NCI-H1436 treated with DMSO at 0.1 percent for 48 hours (cell line): ENCODE measurements at places on chromosomes 7 and 10.
A peak's percentile ranks its signal among the peaks of the same experiment; 100 is the strongest.

DNA sequence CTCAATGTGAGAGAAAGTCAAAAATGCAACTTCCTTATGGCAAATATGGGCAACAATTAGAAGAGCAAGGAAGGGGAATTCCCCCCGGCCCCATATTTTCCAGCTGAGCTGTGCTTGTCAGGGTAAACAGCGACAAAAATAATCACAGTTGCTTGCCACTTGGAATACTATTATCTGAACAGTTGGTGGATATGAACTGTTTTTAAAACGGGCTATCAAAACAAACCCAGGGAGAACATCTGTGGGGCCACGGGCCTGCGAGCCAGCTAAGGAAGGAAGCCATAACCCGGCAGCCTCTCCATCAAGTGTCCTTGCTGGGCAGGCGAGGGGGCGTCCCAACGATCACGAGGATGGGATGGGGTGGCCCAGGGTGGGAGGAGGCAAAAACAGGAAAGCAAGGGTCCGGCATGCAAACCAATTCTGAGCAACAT lies 228.4 kb downstream of the ARHGAP12 start:
- no peak for DNase-seq

DNA sequence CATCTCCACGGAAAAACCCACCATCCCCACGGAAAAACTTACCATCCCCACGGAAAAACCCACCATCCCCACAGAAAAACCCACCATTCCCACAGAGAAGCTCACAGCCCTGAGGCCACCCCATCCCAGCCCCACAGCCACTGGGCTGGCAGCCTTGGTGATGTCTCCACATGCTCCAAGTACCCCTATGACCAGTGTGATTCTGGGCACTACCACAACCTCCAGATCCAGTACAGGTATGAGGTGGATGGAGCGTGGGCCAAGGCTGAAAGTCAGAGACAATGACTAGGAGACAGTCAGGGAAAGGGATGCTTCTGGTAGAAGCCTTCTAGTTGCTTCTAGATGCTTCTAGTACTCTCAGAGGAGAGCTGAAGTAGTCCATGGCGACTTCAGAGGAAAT lies 19.6 kb downstream of the ZAN start:
- DNase-seq: no peak

GRCh38 chr7:108017776-108018151 lies 14.8 kb upstream of the LAMB1 start:
- DNase-seq: no peak

GRCh38 chr7:94223375-94224084 lies 171.2 kb upstream of the COL1A2 start:
- no peak for DNase-seq

DNA sequence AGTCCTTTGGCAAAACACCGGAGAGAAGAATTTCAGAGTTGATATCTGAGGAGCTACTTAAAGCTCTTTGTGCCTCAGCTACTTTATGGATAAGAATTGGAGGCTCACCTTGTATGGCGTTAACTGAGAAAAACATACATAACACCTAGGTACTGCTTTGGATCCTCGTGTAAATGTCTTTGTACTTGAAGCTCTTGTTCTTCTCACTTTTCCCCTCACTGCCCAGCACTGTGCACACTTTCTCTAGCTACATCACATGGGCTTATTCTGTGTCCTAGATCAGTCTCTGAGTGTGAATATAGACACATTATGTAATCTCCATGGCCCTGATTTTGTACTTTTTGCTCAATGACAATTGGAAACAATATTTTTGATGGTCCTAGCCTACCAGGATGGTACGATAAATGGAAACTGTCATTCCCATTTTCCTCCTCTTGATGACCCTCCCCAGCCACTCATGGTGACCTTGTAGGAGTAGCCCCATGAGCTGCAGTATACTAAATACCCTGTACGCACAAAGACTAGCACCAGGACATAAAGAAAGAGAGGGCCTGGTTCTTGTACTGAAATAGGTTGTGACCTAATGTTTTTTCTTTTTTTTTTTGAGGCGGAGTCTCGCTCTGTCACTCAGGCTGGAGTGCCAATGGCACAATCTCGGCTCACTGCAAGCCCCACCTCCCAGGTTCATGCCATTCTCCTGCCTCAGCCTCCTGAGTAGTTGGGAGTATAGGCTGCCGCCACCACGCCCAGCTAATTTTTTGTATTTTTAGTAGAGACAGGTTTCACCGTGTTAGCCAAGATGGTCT lies 22.1 kb downstream of the STAMBPL1 start:
- no peak for DNase-seq

DNA sequence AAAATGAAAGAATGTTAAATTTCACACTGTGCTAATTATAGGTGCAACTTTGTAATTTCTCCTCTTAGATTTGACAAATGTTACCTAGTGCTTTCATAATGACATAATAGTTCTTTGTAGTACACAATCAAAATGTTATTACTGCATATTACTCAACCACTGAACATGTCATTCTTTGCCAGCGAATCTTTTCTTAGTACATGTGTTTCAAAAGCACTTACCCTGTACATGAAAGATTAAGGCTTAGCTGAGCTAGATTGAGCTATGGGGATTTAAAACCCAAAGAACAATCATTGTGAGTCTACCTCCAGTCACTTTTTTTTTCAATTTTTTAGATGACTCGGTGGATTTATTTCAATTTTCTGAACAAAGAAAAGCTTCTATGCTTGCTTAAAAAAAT lies 123.5 kb upstream of the FERD3L start:
- DNase-seq: no peak

DNA sequence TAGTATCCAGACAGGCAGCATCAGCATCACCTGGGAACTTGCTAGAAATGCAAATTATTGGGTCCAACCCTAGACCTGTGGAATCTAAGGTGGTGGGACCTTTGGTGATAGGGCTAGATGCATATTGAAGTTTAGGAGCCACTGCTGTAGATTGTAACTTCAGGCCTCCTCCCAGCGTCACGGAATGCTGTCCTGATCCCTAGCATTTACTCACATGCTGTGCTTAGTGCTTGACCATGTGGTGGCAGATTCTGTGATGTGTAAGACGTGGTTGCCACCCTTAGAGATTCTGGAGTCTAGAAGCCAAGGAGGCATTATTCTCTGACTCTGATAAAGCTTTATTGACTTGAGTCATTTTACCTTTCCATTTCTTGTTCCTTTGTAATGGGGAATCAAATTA lies 13.5 kb downstream of the AHR start:
- no peak for DNase-seq

DNA sequence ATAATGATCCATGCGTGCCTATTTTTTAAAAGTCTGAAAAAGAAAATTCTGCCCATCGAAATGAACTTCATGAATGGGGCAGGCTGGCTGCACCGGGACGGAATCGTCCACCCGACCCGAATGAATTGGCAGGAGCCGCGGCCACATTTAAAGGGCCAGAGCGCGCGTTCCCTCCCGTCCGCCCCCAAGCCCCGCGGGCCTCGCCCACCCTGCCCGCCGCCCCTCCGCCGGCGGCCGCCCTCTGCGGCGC lies 319 bp upstream of the GATA3 start:
- no peak for DNase-seq

DNA sequence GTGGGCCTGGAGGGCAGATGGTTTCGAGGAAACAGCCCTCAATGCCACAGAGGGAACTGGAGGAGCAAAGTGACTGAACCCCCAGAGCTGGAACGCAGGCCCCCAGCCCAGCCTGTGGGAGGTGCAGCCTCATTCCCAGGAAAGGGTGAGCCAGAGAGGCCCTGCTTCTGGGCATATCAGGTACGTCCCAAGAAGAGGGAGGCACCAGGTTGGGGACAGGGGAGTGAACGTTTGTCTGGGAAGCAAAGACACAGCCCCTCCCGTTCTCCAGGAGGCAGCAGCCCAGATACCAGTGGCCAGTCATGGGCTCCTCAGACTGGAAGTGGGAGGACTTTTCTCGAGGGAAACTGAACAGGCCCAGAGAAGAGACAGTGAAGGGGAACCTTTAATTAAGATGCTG lies 74.3 kb upstream of the RET start:
- DNase-seq: no peak

GRCh38 chr7:664997-665735 lies 61.3 kb upstream of the DNAAF5 start:
- DNase-seq: no peak

DNA sequence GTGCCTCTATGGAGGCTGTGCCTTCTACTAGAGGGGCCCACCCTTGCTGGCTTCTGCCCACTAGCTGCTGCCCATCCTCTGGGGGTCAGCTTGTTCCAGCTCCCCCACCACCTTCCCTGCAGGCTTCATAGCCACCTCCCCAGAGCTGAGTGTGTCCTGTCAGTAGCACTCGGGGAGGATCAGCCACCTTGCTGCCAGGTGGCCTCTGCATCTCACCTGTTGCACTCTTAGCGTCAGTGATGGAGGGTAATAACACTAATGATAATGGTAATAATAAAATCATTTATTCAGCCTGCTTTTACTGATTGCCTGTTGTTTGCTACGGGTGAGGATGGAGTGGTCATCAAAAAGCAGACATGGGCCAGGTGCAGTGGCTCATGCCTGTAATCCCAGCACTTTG lies 377.6 kb downstream of the LRMDA start:
- DNase-seq: no peak

- DNase-seq: no peak
Measured at GRCh38 chr7:67407392-67408071, 410.9 kb downstream of the TYW1 start.

DNA sequence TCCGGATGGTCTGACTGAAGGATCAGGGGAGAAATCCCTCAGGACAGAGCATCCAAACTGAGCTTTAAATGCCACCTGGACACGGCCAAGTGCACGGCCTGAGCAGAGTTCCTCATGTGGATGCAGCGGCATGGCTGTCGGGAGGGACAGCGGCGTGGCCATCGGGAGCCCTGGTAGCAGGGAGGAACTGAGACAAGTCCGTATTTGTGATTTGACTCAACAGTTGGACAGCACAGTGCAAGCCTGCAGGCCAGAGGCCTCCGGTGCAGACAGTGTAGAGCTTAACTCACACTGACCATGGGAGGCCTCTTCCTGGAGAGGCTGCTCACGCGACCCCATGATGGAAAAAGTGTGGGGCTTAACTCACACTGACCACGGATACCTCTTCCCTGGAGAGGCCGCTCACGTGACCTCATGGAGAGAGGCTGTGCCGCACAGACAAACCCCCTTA lies 207.4 kb downstream of the DIP2C start:
- no peak for DNase-seq

DNA sequence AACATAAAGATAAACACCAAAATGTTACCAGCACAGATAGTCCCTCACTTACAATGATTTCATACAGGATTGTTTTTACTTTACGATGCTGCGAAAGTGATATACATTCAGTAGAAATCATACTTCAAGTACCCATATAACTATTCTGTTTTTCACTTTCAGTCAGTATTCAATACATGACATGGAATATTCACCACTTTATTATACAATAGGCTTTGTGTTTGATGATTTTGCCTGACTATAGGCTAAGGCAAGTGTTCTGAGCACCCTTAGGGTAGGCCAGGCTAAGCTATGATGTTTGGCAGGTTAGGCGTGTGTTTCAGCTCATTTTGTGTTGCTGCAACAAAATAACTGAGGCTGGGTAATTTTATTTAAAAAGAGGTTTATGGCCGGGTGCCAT lies 155.0 kb downstream of the RTKN2 start:
- no peak for DNase-seq

DNA sequence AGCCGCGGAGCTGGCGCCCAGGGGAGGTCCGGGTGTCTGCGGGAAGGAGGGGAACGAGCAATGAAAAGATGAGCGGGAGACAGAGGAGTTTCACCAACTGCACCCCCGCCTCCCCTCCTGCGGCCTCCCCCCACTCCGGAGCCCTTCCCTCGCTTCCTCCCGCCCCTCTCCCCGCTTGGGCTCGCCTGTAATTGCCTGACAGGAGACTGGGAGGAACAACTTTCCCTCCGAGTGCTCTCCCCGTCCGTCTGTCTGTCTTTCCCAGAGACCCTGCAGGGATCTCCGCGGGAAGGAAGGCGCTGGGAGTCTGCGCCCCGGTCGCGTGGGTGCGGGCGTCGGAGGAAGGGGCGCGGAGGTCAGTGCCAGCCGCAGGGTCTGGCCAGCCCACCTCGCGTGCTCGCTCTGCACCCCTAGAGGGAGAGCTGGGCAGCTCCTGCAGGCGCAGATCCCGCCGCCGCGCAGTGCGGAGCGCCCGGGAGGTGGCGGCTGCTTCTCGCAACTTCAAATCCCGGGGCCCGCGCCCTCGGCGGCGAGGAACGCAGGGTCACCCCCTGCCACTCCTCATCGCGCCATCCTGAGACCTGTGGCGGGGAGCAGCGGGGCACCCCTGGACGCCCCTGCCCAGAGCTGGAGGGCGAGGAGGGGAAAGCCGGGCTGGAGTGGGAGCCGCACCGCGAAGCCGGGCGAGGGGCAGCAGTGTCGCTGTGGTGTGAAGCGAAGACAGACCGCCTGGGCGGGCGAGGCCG lies 511 bp upstream of the NRP1 start:
- no peak for DNase-seq

GRCh38 chr7:111086532-111086931 lies 4.4 kb upstream of the LRRN3 start:
- no peak for DNase-seq

DNA sequence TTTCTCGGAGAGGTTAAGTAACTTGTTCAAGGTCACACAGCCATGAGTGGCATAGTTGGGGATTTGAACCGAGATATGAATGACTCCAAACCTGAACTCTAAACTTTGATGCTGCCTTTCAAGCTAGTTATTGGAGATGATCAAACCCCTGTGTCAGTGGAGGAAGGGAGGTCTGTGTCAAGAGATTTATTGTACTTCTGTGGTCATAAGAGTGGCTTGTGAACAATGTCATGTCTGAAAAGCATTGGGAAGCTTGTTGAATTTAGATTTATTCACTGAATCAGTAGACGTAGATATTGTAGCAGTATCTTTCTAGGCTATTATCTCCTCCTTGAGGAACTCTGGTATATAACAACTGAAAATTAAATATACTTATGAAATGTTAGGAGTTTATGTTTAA lies 27.3 kb downstream of the SNX10 start:
- DNase-seq: no peak

DNA sequence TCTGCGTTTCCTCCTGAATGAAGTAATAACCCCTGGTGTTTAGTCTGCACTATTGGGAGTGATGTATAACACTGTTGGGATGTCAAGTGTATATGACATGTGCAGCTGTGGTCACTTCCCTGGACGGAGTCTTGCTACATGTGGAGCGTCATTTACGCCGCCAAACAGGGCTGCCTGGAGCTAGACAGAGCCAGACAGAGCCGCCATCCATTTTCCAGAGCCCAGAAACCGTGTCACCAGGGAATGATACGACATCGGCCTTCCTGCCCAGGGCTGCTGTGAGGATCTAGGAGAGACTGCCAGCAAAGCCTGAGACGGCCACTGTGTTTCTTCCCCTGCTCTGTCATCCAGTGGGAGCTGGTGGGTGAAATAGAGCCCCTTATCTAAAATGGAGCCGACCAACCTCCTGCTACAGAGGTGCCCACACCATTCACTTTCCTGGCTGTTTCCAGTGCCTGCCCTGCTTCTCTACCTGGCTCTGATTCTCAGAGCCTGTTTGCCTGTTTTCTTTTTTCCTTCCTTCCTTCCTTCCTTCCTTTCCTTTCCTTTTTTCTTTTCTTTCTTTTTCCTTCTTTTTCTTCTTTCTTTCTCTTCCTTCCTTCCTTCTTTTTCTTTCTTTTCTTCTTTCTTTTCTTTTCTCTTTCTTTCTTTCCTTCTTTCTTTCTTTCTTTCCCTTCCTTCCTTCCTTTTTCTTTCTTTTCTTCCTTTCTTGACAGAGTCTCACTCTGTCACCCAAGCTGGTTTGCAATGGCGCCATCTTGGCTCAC lies 13.3 kb upstream of the FGFR2 start:
- no peak for DNase-seq

GRCh38 chr10:85545874-85546273 lies 820.7 kb downstream of the GRID1 start:
- peak; percentile 51 for DNase-seq
